Sigmoid colon (tissue), 7 donors: ENCODE measurements at places on chromosomes 7 and 10. TPM values are rescaled to one million over a fixed set of nuclear protein-coding genes. Genes with fewer than 3 reads are reported as not detected.
A peak's percentile ranks its signal among the peaks of the same experiment; 100 is the strongest.

Gene ERVW-1
- not detected for total RNA-seq

Gene PILRA
- total RNA-seq, result 5.0 TPM

Gene WIPF3
- 4.7 TPM for total RNA-seq

Gene ZCCHC24
- 82.6 TPM for total RNA-seq

Gene SOSTDC1
- 6.4 TPM for total RNA-seq

Gene HYCC1
- 49.9 TPM for total RNA-seq

Gene GRID2IP
- total RNA-seq, result not detected

Gene DNAJC12
- total RNA-seq, result 10.7 TPM

Gene PPP1R3A
- not detected for total RNA-seq

Gene CHST12
- total RNA-seq, result 10.3 TPM

Gene LSM8
- 42.7 TPM for total RNA-seq

DNA sequence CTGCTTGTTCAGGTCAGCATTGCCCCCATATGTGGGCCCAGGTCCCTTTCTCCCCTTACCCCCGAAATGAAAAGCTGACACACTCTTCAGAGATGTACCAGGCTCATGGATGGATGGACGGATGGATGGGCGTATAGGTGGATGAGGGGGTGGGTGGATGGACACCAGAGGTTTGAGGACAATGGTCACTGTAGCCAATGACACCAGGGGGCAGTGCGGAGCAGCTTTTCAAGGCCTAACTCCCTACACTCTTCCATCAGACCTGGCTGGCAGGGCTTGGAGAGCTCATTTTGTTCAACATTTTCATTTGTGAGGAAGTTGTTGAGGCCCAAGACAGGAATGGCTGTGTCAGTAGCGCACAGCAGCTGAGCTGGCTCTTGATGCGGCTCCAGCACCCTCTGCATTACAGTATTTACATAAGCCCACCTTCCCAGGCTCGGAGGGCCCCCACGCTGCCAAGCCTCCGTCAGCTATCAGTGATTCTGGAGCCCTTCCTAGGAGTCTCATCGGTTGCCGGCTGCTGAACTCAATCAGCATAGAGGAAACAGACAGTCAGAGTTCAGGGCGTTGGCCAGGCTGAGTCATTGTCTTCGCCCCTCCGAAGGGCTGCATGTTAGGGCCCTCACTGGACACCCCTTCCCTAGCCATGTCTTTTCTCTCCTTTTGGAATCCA is 11.6 kb upstream of the FFAR4 start:
- DNase-seq, result no peak

DNA sequence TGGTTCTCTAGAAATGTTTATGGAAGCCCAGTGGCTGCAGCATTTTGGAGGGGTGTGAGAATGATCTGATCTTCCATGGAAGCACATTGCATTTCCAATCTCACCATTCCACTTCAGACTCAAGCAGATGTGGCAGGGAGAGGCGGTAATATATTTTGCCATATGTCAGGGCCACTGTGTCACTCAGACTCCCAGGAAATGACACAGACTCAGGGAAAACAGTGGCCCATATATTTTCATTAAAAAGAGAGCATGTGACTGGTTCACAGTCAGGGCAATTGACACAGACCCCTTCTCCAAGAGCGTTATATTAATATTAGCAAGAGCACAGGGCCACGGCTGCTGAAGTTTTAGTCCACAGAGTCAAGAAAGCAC is 149.3 kb upstream of the NRP1 start:
- no peak for DNase-seq

DNA sequence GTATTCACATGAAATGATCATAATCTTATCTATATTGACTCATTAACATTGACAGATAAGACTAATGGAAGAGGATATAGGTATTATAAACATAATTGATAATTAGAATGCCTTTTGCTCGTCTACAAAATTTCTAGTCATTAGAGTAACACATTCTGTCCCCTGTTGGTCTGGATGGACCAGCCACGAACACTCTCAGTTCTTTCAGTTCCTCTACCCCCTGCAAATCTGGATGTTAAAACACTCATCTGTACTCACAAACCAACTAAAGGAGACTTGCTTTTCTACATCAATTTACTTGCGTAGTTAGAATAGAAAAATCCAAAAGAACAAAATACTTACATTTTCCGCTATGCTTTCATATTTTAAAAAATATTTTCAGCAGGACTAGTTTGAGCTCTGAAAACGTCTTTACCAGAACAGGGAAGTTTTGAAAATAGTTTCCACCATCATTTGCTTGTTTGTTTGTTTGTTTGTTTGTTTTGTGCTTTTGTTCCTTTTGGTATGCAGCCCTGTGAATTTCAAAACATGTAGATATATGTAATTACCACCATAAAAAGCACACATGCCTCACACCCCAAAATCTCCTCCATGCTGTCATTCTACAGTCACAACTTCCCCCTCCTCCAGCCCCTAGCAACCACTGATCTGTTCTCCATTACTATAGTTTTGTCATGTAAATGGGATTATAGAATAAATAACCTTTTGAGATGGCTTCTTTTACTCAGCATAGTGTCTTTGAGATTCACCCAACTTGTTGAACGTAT is 103.8 kb downstream of the FZD1 start:
- no peak for DNase-seq

- DNase-seq, result no peak
Measured at GRCh38 chr10:82811621-82812020, 936.6 kb downstream of the NRG3 start.

- DNase-seq, result no peak
Measured at GRCh38 chr10:30870896-30871295, 160.8 kb downstream of the ZNF438 start.

DNA sequence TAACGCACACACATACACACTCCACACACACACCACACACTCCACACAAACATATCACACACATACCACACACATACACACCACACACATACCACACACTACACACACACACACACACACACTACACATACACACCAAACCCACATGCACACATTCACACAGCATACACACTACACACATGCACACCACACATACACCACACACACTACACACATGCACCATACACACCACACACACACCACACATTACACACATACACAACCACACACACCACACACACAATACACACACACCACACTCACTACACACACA is 66.3 kb downstream of the MKI67 start:
- no peak for DNase-seq

DNA sequence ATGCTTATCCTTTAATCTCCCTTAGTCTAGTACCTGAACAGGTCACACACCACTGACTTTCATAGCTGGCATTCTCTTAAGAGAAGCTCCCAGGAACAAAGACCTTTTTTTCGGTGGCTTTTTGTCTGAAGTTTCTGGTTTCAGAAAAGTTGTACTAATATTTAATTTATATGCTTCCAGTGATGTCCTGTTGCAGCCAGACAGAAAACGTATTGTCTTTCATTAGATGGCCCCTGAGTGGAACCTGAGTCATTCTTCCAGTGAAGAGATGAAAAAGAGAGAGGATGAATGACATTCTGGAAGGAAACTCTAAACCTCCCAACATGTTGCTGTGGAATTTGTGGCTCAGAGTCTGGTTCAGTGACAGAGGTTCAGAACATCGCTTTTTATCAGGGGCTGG is 274.8 kb upstream of the TAC1 start:
- no peak for DNase-seq

DNA sequence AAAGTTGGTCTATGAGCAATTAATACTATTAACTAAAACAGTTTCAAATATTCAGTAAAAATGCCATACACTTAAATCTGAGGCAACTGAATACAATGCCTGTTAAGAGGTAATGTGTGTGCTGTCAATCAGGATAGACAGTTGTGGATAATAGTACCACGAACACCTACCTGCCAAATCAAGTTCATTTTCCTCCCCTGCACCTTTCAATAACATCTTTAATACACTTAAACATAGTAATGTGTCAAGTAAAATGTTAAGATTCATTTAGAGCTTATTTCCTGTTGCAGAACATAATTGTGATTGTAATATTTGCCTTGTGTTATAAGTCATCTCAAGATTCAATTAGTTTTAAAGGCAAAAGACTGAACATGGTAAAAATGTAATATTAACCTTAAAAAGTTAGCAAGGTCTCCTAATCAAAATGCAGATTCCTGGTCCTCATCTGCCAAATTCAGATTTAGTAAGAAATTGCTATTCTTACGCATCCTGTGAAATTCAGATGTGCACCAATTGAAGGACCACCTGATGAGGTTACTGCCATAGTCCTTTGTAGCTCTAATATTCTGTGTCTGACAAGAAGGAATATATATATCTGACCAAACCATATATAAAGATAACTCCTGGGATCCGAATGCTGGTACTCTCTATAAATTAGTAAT is 37.1 kb downstream of the COL1A2 start:
- no peak for DNase-seq

DNA sequence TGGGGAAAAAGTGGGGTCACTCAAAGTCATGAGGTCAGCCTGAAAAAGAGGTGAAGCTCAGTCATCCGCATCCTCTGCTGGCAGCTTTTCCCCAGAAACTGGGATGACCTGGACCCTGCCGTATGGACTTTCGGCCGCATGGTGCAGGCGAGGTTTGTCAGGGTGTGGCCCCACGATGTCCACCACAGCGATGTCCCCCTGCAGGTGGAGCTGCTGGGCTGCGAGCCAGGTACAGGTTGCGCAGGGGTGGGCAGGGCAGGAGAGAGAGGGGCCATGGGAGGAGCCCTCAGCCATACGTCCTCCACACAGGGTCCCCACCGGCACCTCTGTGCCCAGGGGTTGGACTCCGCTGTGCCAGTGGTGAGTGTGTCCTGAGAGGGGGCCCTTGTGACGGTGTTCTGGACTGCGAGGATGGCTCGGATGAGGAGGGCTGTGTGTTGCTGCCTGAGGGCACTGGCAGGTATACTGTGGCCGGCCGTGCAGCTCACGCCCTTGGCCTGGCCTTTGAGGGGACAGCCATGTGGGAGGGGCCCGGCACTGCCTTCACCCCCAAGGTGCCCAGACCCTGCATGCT is 23.0 kb upstream of the ZNF467 start:
- DNase-seq, result no peak

- no peak for DNase-seq
Measured at GRCh38 chr10:50511492-50512213, 112.1 kb downstream of the SGMS1 start.

DNA sequence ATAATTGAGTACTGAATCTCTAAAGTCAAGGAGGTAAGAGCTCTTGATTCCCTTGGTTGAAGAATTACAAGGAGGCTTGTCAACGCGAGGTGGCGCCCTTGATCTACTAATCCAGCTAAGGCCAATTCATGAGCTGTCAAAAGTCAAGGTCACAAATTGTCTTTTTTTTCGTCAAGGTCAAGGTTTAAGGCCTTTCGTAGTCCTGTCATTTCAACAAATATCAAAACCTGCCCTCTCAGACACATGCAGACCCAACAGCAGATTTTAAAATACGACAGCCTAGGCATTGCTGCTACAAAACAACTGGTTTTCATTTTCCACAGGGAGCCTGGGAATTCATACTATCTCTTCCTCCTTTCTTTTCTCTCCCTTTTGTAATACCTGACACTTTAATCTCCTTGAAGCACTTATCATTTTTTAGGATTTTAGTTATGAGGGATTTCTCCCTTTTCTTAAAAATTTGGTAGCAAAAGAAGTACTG is 3.6 kb downstream of the HOXA13 start:
- peak; percentile 94 for DNase-seq

GRCh38 chr7:106954840-106955239 is 89.7 kb upstream of the PRKAR2B start:
- no peak for DNase-seq

DNA sequence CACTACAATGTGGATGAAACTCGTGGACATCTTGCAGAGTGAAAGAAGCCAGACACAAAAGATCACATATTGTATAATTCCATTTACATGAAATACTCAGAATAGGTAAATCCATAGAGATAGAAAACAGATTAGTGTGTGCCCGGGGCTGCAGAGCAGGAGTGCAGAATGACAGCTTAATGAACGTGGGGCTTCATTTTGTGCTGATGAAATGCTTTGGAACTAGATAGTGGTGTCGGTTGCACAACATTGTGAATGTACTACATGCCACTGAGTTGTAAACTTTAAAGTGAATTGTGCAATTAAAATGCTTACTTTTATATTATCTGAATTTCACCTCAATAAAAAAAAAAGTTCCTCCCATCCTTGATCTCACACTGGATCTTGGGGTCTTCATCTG is 31.8 kb upstream of the CARD11 start:
- no peak for DNase-seq

- no peak for DNase-seq
Measured at GRCh38 chr7:82382276-82382675, 61.3 kb downstream of the CACNA2D1 start.

- no peak for DNase-seq
Measured at GRCh38 chr10:125859128-125859817, 21.8 kb downstream of the DHX32 start.

- DNase-seq, result no peak
Measured at GRCh38 chr10:9709849-9710248, 1307.8 kb upstream of the CELF2 start.
